NB4 (cell line): ENCODE measurements at places on chromosomes 16 and 17.

- no peak for DNase-seq
Measured at GRCh38 chr17:3657588-3657869, 10.8 kb downstream of the TAX1BP3 start.

GRCh38 chr17:27618417-27618816 is 12.6 kb upstream of the LGALS9 start:
- DNase-seq: no peak

- no peak for DNase-seq
Measured at GRCh38 chr16:10876315-10876714, 687 bp upstream of the CIITA start.

DNA sequence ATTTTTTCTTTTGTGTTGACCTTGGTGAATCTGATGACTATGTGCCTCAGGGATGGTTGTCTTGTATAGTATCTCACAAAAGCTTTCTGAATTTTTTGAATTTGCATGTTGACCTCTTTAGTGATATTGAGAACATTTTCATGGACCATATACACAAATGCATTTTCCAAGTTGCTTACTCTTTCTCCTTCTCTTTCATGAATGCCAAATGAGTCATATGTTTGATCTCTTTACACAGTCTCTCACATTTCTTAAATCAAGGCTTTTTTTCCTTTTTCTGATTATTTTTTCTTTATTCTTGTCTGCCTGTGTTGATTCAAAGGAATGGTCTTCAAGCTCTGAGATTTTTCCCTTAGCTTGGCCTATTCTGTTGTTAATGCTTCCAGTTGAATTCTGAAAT is 46.6 kb upstream of the KCNJ16 start:
- no peak for DNase-seq

GRCh38 chr17:42061646-42062487 is 11.5 kb upstream of the C17orf113 start:
- no peak for DNase-seq

DNA sequence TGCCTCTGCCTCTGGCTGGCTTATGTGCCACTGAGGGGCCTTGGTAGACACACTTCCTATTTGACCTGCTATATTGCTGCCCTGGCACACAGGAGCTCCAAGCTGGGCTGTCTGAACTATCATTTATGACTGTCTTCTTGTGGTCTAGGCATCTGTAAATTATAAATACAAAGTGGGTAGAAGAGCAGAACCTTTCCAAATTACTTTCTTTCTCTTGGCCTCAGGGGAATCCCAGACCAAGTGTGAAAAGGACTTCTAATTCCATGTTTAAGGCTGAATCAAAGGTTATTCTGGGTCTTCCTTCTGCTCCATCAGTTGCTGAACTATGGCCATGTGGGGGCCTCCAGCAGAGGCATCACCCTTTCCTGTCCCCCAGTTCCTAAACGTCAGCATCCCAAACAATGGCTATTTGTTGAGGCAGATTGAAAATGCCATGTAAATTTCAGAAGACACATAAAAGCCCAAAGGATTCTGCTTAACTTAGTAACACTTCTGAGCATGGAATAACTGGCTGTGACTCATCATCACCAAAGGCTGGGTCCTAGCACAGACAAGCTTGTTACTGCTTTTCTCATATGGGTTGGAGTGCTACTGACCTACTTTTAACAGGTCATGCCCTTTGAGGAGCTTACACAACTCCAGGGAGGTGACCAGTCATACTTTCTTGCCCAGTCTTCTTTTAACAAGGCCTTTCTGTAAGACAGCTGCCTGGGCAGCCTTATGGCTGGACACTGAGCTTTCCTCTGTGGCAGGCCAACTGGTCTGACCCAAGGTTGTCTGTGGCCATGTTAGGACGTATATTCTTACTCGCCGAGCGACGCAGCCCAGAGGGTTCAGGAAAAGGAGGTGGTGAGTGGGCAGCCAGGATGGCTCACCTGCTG is 154.8 kb downstream of the VPS53 start:
- DNase-seq: no peak

GRCh38 chr17:17252149-17252661 is 15.2 kb upstream of the FLCN start:
- no peak for DNase-seq

- no peak for DNase-seq
Measured at GRCh38 chr17:63785556-63785955, 11.6 kb downstream of the DDX42 start.

- peak; percentile 89 for DNase-seq
Measured at GRCh38 chr17:29948448-29949215, 7.2 kb downstream of the EFCAB5 start.
